ENCODE measurements at places on chromosomes 7 and 10.

DNA sequence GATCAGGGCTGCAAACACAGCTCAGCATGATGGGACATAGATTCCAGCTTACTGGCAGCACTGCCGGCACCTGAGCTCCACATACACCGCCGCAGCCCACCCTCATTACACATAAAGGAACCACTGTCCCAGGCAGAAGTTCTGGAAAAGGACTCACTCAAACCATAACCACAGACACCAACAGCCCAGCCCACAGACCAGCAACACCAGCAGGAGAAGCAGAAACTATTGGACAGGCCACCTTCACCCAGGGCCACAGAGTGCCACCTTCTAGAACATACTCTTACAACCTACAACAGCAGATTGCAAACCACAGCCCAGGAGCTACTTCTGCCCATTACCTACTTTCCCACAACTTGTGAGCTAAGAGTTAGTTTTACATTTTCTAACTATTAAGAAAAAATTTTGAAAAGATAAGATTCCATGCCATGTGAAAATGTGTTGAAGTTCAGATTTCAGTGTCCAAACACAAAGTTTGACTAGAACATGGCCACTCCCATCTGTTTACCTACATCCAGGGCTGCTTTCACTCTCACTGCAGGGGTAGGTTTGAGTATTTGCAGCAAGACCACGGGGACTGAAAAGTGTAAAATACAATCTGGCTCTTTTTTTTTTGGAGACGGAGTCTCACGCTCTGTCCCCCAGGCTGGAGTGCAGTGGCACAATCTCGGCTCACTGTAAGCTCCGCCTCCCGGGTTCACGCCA, 153.0 kb downstream of the TNS3 start:
- H3K27me3 ChIP-seq, result peaks cover 3% of the 10 kb centered on the region
- H3K4me3 ChIP-seq, result no peak overlapping the region
- no peak overlapping the region for H3K27ac ChIP-seq

GRCh38 chr7:103391150-103391549, 43.7 kb downstream of the PSMC2 start:
- H3K4me3 ChIP-seq, result no peak overlapping the region
- H3K36me3 ChIP-seq, result no peaks in the 10 kb centered on the region
- H3K4me1 ChIP-seq, result no peaks in the 10 kb centered on the region
- peaks cover 40% of the 10 kb centered on the region for H3K27me3 ChIP-seq
- H3K27ac ChIP-seq, result no peak overlapping the region

GRCh38 chr10:89637113-89637512, 7.9 kb downstream of the PANK1 start:
- no peak overlapping the region for H3K27ac ChIP-seq
- peaks cover 29% of the 10 kb centered on the region for H3K4me1 ChIP-seq
- DNase-seq, result no peak
- peaks cover 62% of the 10 kb centered on the region for H3K36me3 ChIP-seq

GRCh38 chr10:109978481-109978880, 29.3 kb upstream of the ADD3 start:
- no peaks in the 10 kb centered on the region for H3K36me3 ChIP-seq
- peaks cover 4% of the 10 kb centered on the region for H3K27me3 ChIP-seq
- H3K4me1 ChIP-seq, result peaks cover 53% of the 10 kb centered on the region

- no peak overlapping the region for H3K27ac ChIP-seq
- peak overlapping the region; percentile 76 for H3K4me3 ChIP-seq
- no peak for DNase-seq
- H3K4me1 ChIP-seq, result peaks cover 49% of the 10 kb centered on the region
- H3K27me3 ChIP-seq, result peaks cover 32% of the 10 kb centered on the region
Observed at GRCh38 chr7:101125989-101126650, 784 bp upstream of the SERPINE1 start.

- H3K27ac ChIP-seq, result no peak overlapping the region
- H3K4me3 ChIP-seq, result no peak overlapping the region
- no peaks in the 10 kb centered on the region for H3K36me3 ChIP-seq
- H3K4me1 ChIP-seq, result peaks cover 4% of the 10 kb centered on the region
- DNase-seq, result no peak
Observed at GRCh38 chr10:72740528-72740927, 48.6 kb downstream of the MCU start.

DNA sequence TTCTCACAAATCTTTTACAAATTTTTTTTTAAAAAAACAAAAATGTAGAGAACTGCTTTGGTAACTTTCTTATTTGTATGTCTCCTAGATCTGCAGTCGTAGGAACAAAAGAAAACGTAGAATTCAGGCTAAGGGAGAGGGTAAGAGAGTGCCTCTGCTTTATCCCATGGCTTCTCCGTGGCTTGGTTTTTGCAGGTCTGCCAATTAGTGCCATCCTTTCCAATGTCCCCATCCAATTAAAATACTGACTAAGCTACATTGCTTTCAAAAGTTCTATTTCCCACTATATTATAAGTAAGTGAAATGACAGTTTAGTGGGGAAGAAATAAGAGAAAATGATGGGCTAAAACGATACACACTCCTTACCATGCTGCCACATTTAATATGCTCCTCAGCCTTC, 209.3 kb downstream of the CRPPA start:
- no peaks in the 10 kb centered on the region for H3K27me3 ChIP-seq
- H3K36me3 ChIP-seq, result peaks cover 5% of the 10 kb centered on the region
- H3K4me1 ChIP-seq, result peaks cover 5% of the 10 kb centered on the region
- no peak for DNase-seq
- peak overlapping the region; percentile 1 for H3K27ac ChIP-seq
- H3K4me3 ChIP-seq, result no peak overlapping the region

DNA sequence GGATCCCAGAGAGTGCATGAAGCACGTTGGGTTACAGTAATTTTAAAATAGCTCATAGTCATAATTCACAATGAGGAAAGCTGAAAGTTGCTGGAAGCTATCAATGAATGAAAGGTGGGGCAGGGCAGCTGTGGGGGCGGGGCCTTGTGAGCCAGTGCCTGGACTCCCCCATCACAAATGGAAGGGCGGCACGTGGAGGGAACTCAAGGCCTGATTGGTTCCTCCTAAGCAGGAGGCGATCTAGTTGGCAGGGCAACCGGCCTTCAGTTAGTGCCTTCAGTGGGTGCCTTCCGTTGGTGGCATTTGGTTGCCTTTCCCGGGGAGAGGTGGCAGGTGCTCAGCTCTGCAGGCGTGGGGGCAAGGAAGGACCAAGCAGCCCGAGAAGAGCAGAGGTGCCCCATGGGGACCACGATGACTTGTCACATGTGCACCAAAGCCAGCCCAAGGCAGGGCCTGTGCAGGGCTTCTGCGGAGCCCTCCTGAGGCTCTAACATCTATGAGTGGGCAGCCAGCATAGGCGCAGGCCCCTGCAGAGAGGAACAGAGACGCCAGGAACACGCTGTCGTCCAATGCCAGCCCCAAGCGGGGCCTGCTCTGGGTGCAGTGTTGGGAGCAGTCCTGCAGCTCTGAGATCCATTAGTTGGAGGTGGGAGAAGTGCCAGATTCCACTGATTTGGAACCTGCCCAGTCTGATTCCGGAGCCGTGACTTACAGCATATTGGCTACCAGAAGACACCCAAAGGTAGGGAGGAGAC, 59.8 kb upstream of the PDSS1 start:
- H3K27ac ChIP-seq, result no peak overlapping the region
- no peaks in the 10 kb centered on the region for H3K36me3 ChIP-seq
- no peaks in the 10 kb centered on the region for H3K4me1 ChIP-seq

GRCh38 chr10:101812606-101813005, 5.6 kb downstream of the OGA start:
- DNase-seq, result no peak
- H3K27ac ChIP-seq, result no peak overlapping the region
- H3K4me1 ChIP-seq, result peaks cover 38% of the 10 kb centered on the region
- H3K27me3 ChIP-seq, result no peaks in the 10 kb centered on the region
- no peak overlapping the region for H3K4me3 ChIP-seq
- peaks cover 48% of the 10 kb centered on the region for H3K36me3 ChIP-seq

DNA sequence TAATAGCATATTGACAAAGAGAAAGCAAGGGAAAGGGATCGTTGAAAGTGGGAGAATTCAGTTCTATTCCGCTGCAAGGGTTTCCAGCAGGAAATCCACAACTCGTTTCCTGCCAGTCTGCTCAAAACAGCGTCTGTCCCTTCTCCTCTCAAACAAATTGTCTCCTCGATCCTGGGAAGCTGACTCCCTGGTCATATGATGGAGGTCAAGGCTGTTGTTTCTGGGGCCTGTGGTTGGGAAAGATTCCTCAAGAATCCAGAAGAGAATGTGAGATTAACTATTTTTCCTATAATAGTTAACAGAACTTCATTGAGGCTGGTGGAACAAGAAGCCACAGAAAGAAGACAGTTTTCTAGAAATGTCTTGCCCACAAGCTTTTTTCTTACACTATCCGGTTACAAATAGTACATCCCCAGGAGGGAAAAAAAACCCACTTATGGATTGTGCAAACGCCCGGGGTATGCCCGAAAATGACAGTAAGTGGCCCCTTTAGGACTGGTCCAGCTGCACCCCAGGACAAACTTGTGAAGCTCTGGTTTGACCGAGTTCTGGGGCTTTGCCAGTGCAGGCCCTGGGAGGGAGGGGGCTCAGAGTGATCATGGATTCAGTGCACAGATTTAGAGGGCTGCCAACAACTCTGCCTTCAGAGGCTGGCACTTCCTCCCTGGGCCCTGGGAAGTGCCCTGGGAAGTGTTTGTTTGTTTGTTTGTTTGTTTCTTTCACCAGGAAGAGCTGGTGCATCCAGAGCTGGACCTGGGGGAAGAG, 49.4 kb upstream of the CTBP2 start:
- no peak for DNase-seq
- peaks cover 7% of the 10 kb centered on the region for H3K4me1 ChIP-seq
- H3K27ac ChIP-seq, result no peak overlapping the region
- no peak overlapping the region for H3K4me3 ChIP-seq
- peaks cover 8% of the 10 kb centered on the region for H3K27me3 ChIP-seq

- no peak overlapping the region for H3K27ac ChIP-seq
- no peaks in the 10 kb centered on the region for H3K27me3 ChIP-seq
- H3K4me3 ChIP-seq, result no peak overlapping the region
- H3K36me3 ChIP-seq, result no peaks in the 10 kb centered on the region
- H3K4me1 ChIP-seq, result no peaks in the 10 kb centered on the region
Observed at GRCh38 chr7:92656121-92656520, 65.9 kb upstream of the FAM133B start.

- H3K27me3 ChIP-seq, result no peaks in the 10 kb centered on the region
- H3K36me3 ChIP-seq, result peaks cover 52% of the 10 kb centered on the region
- peak overlapping the region; percentile 50 for H3K27ac ChIP-seq
- DNase-seq, result no peak
- H3K4me1 ChIP-seq, result peaks cover 18% of the 10 kb centered on the region
- no peak overlapping the region for H3K4me3 ChIP-seq
Observed at GRCh38 chr10:24306507-24306875, 97.6 kb downstream of the KIAA1217 start.

DNA sequence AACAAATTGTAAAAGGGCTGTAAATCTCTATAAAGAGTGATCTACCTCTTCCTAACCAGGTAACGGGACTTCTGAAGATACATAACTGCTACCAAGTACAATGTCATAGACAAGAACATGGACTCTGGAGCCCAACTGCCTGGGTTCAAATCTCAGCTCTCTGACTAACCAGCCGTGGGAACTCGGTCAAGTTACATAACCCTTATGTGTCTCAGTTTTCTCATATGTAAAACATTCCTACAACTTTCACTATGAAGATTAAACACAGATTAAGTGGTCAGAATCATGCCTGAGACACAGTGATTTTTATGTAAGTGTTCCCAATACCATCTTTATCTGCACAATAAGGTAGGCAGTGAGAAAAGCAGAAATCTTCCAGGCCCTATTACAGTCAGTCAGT, 52.6 kb downstream of the ITGB1 start:
- H3K4me3 ChIP-seq, result no peak overlapping the region
- peaks cover 74% of the 10 kb centered on the region for H3K36me3 ChIP-seq
- H3K4me1 ChIP-seq, result no peaks in the 10 kb centered on the region
- no peaks in the 10 kb centered on the region for H3K27me3 ChIP-seq

DNA sequence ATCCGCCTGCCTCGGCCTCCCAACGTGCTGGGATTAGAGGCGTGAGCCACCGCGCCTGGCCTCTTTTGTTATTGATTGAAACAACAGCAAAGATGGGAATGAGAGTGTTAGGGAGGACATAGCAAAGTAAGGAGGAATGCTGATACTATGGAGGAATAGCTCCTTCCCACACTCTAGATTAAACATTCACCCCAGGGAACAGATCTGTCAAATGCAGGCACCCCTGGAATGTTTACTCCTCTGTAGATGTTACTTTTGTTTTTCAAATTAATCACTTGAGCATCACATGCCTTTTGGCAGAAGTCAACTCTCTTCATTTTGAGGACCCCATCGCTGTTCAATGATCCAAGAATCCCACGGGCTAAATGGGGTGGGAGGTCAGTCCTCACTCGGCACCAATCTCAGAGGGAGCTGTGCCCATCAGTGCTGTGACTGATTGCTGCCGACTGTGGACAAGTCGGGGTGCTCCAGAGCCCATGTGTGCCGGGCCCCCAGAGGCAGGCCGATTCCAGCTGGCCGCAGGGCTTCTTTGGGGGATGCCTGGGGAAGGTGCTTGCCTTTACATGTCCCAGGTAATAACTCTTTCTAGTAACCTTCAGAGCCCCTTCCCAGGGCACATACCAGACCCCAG, 10.2 kb upstream of the COBL start:
- no peak overlapping the region for H3K4me3 ChIP-seq
- no peak for DNase-seq
- peaks cover 38% of the 10 kb centered on the region for H3K27me3 ChIP-seq
- H3K36me3 ChIP-seq, result no peaks in the 10 kb centered on the region
- H3K4me1 ChIP-seq, result no peaks in the 10 kb centered on the region

DNA sequence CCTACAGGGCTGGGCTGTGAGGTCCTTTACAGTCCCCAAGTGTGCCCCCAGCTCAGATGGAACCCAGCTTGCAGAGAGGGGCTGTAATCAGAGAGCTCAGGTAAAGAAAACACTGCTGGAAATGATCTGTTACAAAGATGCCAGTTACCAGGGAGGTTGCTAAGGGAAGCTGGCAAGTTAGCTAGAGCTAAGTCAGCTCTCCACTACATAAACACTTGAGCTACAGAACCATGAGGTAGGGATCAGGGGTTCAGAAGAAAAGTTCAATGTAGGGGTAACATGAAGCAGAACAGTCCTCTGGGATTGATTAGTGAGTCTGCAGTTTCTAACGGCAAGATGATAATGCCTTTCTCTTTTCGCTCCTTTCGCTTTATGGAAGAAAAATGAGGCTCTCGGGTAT, 53.1 kb upstream of the TM9SF3 start:
- DNase-seq, result no peak
- peaks cover 10% of the 10 kb centered on the region for H3K36me3 ChIP-seq
- H3K4me1 ChIP-seq, result peaks cover 19% of the 10 kb centered on the region
- peaks cover 7% of the 10 kb centered on the region for H3K27me3 ChIP-seq
- H3K27ac ChIP-seq, result peak overlapping the region; percentile 68

GRCh38 chr7:86201767-86202166, 441.9 kb upstream of the GRM3 start:
- no peaks in the 10 kb centered on the region for H3K27me3 ChIP-seq
- H3K36me3 ChIP-seq, result no peaks in the 10 kb centered on the region
- no peak overlapping the region for H3K4me3 ChIP-seq
- no peaks in the 10 kb centered on the region for H3K4me1 ChIP-seq
- DNase-seq, result no peak

GRCh38 chr10:17453373-17454091, 863 bp downstream of the ST8SIA6 start:
- H3K4me1 ChIP-seq, result peaks cover 24% of the 10 kb centered on the region
- peak overlapping the region; percentile 88 for H3K4me3 ChIP-seq
- no peak overlapping the region for H3K27ac ChIP-seq
- H3K27me3 ChIP-seq, result peaks cover 12% of the 10 kb centered on the region
- peak; percentile 75 for DNase-seq

GRCh38 chr10:48767373-48768143, 82.9 kb downstream of the WDFY4 start:
- no peak overlapping the region for H3K27ac ChIP-seq
- peaks cover 14% of the 10 kb centered on the region for H3K4me1 ChIP-seq
- DNase-seq, result no peak
- no peak overlapping the region for H3K4me3 ChIP-seq

- peak overlapping the region; percentile 94 for H3K4me3 ChIP-seq
- H3K27ac ChIP-seq, result peak overlapping the region; percentile 91
- peaks cover 26% of the 10 kb centered on the region for H3K4me1 ChIP-seq
- H3K27me3 ChIP-seq, result peaks cover 7% of the 10 kb centered on the region
- DNase-seq, result peak; percentile 76
Observed at GRCh38 chr7:156892081-156892800, 742 bp downstream of the LMBR1 start.
